ENCODE measurements at places on chromosomes 13 and 19. TPM values are rescaled to one million over a fixed set of nuclear protein-coding genes. Genes with fewer than 3 reads are reported as not detected.

SHANK1 gene
- not detected for total RNA-seq

SIGLEC9 gene
- 2.0 TPM for total RNA-seq

LILRA2 gene
- total RNA-seq = 1.3 TPM

IRGC gene
- not detected for total RNA-seq

ACER1 gene
- not detected for total RNA-seq

TYROBP gene
- total RNA-seq = 22.1 TPM

- DNase-seq = no peak
- no peaks in the 10 kb centered on the region for H3K4me1 ChIP-seq
- H3K27me3 ChIP-seq = no peaks in the 10 kb centered on the region
Measured at GRCh38 chr19:19145281-19145680, 7.0 kb upstream of the TMEM161A start.

- H3K27me3 ChIP-seq = no peaks in the 10 kb centered on the region
- no peak overlapping the region for H3K4me3 ChIP-seq
- no peaks in the 10 kb centered on the region for H3K4me1 ChIP-seq
- H3K36me3 ChIP-seq = no peaks in the 10 kb centered on the region
Measured at GRCh38 chr13:102318233-102318632, 83.6 kb downstream of the FGF14 start.

DNA sequence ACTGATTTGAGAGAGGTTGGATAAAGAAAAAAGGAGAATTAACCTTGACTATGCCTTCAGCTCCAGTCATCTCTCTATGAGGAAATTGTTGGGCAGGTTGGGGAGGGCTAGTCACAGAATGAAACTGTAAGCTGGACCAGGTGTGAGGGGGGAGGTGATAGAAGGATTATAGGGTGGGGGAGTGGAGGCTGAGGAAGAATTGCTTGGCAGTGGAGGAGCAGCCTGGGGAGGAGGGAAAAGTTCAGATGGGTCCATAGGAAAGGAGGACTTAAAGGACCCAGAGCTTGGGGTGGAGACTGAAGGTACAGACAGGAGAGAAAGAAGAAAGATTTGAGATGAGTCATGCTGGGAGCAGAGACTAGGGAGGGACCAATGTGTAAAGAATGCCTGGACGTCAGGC is 8.2 kb upstream of the ZNF431 start:
- no peaks in the 10 kb centered on the region for H3K27me3 ChIP-seq
- H3K4me3 ChIP-seq = no peak overlapping the region

DNA sequence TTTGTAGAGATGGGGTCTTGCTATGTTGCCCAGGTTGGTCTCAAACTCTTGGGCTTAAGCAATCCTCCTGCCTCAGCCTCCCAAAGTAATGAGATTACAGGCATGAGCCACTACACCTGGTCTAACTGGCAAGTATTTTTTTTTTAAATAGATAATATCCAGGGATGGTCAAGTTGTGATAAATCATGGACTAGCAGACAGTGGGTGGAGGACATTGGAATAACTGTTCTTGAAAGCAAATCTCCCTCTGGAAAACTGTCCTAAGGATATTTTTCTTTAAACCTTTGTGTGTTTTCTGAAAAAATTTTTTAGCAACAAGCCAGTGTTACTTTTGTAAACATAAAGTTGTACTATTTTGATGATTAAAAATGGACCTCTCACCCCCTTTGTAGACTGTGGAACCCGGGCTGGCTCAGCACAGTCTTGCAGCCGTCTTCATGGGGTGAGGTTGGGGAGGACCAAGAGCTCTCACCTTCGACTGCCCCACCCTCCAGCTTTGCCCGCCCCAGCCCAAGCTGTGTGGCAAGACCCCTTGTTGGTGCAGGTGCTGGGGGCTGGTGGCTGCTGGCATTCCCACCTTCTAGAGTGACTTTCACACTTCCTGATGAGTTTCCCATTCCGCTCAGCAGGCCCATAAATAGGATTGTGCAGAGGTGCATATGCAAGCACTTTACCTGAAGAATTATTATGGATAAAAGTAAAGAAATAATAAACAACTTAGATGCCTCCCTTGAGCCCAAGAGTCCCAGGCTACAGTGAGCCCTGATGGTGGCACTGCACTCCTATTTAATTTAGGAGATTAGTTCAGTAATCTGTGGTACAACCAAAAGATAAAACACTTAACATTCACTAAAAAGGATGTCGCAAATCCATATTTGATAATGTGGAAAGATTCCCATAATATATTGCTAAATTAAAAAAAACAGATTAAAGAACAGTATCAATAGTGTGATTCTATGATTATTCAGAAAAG is 107.3 kb downstream of the GADD45B start:
- H3K27ac ChIP-seq = no peak overlapping the region
- no peaks in the 10 kb centered on the region for H3K36me3 ChIP-seq
- H3K27me3 ChIP-seq = no peaks in the 10 kb centered on the region
- H3K4me1 ChIP-seq = peaks cover 17% of the 10 kb centered on the region
- no peak for DNase-seq
- no peak overlapping the region for H3K4me3 ChIP-seq

GRCh38 chr13:39209731-39210531 is 171.7 kb downstream of the NHLRC3 start:
- H3K27ac ChIP-seq = no peak overlapping the region
- no peak for DNase-seq
- H3K4me3 ChIP-seq = no peak overlapping the region
- no peaks in the 10 kb centered on the region for H3K36me3 ChIP-seq

DNA sequence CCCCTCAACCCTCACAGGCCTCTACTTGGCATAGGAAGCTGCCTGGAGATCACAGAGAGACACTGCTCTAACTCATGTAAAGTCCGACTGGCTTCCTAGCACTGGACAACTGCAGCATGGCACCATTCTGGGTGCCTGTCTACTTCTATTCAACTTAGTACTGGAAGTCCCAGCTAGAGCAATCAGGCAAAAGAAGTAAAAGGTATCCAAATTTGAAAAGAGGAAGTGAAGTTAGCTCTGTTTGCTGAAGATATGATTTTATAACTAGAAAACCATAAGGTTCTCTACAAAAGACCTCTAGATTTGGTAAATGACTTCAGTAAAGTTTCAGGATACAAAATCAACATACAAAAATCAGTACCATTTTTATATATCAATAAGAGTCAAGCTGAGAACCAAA is 1017.6 kb downstream of the PCDH9 start:
- no peak overlapping the region for H3K27ac ChIP-seq
- H3K4me1 ChIP-seq = no peaks in the 10 kb centered on the region
- H3K27me3 ChIP-seq = no peaks in the 10 kb centered on the region
- H3K4me3 ChIP-seq = no peak overlapping the region
- no peaks in the 10 kb centered on the region for H3K36me3 ChIP-seq

DNA sequence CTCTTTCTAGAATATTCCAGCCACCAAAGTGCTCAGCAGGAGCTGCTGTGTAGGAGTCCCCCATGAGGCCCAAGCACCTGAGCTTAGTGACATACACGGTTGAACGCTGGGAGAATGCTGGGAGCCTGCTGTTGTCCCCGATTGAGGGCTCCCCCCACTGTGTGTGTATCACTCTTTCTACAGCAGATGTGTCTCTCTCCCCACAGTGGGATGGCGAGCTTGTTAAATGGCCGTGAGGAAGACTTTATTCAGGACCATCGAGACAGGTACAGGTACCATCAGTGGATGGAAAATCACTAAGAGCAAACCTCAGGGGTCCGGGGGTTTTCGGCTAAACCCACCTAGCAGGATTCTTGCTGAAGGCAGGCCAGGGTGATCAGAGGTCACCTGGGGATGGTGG is 22.7 kb downstream of the EPN1 start:
- DNase-seq = no peak
- H3K36me3 ChIP-seq = peaks cover 77% of the 10 kb centered on the region
- H3K27ac ChIP-seq = no peak overlapping the region
- no peaks in the 10 kb centered on the region for H3K4me1 ChIP-seq

DNA sequence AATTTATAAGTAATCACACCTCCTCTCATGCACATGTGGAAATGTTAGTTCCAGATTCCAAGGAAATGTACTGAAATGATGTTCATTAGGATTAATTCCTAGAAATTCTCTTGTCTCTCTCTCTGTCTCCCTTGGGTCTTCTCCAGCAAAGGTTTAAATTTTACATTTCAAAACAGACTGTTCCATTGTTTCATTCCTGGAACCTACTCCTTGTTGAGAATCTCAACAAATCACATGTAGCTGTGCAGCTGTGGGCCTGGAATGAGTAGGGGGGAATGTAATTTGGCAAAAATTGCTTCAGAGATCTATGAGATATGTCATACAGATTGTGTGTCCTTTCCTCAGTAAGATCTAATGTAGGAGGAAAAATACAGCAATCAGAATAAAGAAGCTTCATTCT is 46.2 kb upstream of the RFXAP start:
- no peaks in the 10 kb centered on the region for H3K27me3 ChIP-seq
- no peaks in the 10 kb centered on the region for H3K4me1 ChIP-seq
- DNase-seq = no peak
- H3K4me3 ChIP-seq = no peak overlapping the region
- H3K27ac ChIP-seq = no peak overlapping the region

DNA sequence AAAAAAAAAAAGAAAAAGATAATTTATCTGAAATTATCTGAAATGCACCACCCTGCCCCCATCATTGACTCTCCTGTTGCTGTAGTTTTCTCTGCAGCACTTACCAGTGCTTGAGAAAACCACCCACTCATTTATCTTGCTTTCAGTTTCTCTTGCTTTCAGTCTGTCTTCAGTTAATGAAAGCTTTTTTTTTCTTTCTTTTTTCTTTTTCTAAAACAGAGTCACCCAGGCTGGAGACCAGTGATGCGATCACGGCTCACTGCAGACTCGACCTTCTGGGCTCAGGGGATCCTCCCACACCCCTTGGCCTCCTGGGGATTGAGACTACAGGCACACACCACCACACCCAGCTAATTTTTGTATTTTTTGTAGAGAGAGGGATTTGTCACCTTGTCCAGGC is 4.3 kb upstream of the ACP5 start:
- no peaks in the 10 kb centered on the region for H3K4me1 ChIP-seq
- no peaks in the 10 kb centered on the region for H3K36me3 ChIP-seq
- no peak for DNase-seq
- H3K27ac ChIP-seq = no peak overlapping the region
- no peak overlapping the region for H3K4me3 ChIP-seq
